ENCODE measurements at places on chromosomes 7 and 10.

DNA sequence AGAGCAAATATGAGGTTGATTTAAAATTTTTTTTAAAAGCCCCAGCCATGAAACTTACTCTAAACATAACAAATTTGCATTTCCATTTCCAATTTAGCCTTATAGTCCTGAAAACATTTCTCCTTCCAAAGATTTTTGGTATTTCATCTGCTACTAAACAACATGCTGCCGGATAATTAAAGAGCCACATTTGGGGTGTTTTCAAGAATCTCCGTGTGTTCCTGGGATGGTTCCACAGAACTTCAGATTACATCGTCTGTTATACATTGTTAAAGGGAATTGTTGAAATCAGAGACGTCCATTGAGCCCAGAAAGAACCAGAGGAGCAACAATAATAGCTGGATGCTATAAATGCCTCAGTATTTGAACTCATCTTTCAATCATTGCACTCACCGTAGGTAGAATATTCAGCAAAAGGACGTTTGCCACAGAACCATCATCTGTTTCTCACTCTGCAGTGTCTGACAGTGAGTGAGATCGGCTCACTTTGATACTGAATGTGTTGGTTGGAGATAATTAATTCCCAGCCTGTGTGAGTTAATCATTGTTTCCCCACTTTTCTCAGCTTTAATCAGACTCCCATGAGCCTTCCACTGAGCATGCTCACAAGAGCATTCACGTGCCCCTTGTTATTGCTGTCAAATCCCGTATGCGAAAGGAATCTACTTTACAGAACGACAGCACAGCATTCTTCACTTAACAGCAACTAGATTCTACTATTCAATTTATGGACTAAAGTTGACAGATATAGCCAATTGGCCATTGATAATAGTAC lies 128.4 kb upstream of the PALS2 start:
- no peak for DNase-seq

- DNase-seq: no peak
These were observed 42.0 kb downstream of the PRF1 start for GRCh38 chr10:70560511-70560941.

GRCh38 chr7:6299774-6300173 lies 27.4 kb upstream of the CYTH3 start:
- no peak for DNase-seq

DNA sequence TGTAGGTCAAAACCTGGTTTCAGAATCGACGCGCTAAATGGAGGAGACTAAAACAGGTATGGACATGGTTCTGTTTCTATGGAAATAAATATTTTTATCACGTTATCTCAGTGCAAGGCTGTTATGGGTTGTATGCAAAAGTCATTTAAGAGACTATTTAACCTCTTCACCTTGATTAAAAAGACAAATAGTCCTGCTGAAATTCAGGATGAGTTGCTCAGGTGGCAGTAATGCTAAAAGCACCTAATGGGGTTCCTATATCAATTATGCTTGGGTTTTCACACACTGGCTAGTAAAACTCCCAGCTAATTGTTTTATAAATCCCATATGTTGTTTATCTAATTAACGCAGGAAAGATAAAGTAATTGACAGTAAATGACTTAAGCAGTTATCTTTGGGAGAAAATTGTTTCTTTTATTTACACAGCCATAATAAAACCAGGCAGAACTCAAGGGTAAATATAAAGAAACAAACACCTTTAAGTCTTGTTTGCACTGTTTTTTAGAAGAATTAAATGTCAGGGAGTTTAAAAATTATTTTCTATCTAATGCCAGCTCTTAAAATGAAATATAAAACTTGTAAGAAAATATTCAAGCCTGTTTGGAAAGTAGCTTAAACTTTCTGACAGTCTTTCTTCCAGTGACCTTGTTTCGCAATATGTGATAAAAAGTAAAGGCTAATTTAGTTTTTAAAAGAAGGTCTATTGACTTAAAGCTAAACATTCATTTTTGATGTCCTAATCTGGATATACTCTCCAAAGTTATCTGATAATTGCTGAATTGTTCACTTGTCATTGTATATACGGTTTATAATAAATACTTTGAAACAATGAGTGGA lies 3.2 kb downstream of the HHEX start:
- no peak for DNase-seq

DNA sequence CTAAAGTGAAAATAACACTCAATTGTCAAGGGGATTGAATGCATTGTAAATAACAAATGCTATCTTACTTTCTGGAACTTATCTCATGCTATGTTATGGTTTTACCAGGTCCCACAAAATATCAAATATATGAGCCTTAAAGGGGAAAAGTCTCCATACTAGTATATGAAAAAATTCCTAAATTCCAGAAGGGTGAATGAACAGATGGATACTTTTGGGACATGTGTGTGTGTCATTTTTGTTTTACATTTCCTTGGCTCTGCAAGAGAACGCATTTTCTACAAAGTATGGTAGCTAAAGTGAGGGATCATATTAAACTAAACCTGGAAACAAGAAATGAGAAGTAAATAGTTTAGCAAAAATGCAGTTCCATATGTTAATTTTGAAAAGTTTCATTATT lies 682.8 kb downstream of the INHBA start:
- no peak for DNase-seq

GRCh38 chr10:6987536-6987945 lies 407.5 kb upstream of the PRKCQ start:
- no peak for DNase-seq

DNA sequence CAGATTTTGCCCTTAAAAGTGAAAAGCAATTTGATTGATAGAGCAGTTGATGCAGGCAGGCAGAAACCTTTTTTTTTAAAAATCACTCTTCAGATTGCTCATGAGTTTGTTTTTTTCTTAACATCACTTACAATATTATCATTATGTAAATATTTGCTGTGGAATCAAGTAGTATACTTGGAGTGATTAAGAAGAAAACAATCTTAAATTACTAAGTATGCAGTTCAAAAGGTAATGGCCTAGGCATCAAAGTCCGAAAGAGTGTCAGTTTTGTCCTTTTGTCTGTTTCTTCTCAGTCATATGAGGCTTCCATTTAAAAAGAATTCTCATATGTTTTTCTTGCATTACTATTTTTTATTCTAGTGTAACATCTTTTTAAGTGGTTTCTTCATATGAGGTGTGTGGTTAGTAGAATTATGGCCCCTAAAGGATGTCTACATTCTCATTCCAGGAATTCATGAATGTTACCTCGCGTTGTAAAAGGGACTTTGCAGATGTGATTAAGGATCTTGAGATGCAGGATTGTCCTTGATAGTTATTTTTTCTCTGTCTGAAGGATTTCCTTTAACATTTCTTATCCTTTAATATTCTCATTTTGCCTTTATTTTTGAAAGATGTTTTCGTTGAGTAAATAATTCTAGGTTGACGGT lies 44.0 kb downstream of the BICC1 start:
- DNase-seq: no peak

GRCh38 chr7:131284702-131285419 lies 42.8 kb upstream of the MKLN1 start:
- DNase-seq: no peak

DNA sequence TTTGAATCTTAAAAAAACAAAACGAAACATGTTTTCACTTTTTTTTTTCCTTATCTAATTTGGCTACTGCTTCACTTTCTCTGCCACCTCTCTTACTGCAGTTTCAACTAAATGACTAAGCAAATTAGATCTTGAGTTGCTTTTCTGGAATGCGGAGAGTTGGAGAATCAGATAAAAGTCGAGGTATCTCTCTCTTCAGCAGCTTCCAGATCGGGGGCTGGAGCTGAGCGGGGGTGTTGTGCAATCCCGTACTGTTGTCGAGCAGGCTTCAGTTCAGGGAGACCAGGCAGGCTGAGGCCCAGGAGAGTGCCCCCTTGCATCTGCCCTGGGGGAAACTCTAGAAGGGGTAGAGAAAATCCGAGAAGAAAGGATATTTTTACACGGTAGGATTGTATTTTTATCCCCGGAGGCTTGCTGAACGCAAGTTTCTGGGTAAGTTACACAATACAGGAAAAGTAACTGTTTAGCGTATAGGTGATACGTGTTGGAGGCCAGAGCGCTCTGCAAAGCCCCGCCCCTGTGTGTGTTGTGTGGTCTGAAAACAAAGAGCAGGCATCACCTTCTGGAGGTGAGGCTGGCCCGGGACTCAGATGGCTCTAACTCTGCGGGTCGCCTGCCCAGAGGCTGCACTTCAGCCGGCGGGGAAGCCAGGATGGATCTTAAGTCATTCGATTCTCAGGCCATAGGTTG lies 116.6 kb downstream of the KLF6 start:
- peak; percentile 66 for DNase-seq

Data from activated CD8-positive, alpha-beta memory T cell treated with anti-CD3 and anti-CD28 coated beads, Interleukin-2, amount 50 U/mL, for 4 hours (primary cell).